ENCODE measurements at places on chromosomes 3 and 15.

GRCh38 chr3:113638910-113639309, 57.5 kb downstream of the USF3 start:
- no peak for DNase-seq

DNA sequence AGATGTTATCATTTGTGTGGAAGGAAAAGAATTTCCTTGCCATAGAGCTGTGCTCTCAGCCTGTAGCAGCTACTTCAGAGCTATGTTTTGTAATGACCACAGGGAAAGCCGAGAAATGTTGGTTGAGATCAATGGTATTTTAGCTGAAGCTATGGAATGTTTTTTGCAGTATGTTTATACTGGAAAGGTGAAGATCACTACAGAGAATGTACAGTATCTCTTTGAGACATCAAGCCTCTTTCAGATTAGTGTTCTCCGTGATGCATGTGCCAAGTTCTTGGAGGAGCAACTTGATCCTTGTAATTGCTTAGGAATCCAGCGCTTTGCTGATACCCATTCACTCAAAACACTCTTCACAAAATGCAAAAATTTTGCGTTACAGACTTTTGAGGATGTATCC, 15.1 kb downstream of the KLHL24 start:
- DNase-seq = no peak

GRCh38 chr3:20403986-20404740, 218.2 kb upstream of the SGO1 start:
- DNase-seq = no peak

GRCh38 chr3:140863580-140864009, 78.0 kb upstream of the SLC25A36 start:
- DNase-seq = peak; percentile 82

DNA sequence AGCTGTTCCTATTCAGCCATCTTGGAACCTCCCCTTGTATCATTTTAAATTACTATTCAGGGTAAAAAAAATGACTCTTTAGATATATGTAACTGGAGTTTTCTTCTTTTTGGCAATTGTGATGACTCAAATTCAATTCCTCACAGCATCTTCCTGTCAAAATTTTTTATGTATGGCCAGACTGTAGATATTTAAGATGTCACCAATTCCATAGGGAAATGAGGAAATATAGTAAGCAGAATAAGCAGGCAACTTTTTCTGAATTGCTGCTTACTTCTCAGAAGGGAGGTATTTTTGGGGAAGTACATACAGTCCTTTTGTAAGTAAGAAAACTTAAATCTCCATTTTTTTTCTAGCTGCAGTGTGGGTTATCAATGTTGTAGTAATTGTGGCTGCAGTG, 28.8 kb downstream of the EAF2 start:
- no peak for DNase-seq

DNA sequence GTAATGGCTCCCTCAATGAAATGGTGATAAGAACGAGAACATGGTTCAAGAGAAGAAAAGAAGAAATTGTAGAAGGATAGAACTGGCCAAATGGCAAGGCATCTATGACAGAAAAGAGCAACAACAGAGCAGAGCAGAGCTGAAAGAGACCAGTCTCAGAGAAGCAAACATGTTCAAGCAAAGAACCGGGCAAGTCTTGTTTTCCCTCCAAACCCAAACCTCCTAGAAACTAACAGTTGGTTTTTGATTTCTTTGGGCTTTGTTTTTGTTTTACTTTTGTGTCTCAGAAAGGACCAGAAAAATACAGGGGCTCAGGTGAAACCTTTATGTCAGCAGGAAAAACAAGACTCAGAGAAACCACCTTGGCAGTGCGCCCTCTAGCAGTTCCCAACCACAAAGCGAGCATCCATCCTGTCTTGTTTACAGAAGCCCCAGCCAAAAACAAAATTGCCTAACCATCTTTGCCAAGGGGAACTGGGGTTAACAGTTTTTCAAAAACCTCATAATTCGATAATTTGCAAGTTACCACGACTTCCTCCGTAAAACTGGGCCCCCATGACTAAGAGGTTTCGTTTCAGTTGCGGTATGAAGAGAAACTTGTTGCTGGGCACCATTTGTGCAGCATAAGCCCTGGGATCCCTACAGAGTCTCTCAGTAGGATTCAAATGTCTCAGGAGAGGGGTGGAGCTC, 159.2 kb upstream of the SLC24A5 start:
- DNase-seq = no peak

DNA sequence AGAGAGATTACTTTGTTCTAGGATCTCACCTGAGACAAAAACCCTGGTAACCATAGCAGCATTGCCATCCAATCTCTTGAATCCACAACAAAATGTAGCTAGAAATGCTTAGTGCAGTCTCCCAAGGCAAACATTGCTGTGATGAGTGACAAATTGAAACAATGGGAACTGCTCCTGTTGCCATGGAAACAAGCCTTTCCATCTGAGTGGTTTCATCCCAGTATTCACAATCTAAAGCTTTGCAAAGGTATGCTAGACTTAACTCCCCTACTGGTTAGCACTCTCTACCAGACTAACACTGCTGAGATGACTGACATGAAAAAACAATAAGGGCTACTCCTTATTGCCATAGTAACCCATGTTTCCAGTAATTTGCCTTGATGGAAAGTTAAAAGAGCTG, 172.6 kb upstream of the CNTN3 start:
- DNase-seq = peak; percentile 76

GRCh38 chr3:176976586-176976985, 220.7 kb downstream of the TBL1XR1 start:
- DNase-seq = no peak

GRCh38 chr3:23867400-23867799, 49.4 kb downstream of the NKIRAS1 start:
- DNase-seq = no peak

DNA sequence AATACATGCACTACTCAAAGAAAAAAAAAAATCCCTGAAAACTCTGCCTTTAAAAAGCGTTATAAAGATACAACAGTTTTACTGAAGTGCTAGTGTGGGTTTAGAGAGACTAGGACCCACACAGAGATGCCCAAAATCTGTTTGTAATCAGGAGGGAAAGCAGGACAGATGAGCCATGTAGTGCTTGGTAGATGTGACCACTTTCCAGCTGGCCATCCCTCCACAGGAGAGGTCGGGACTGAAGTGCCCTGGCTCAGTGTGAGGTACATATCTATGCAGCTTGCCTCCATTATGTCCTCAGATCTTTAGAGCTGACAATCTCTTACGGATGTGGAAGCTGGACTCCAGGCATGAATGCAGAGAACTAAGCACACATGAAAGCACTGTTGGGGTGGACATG, 57.5 kb upstream of the NANOGP8 start:
- no peak for DNase-seq

GRCh38 chr3:11612515-11613188, 31.1 kb downstream of the VGLL4 start:
- DNase-seq = no peak

GRCh38 chr15:56857828-56858227, 60.6 kb upstream of the TCF12 start:
- no peak for DNase-seq

GRCh38 chr3:154979331-154979730, 100.8 kb upstream of the MME start:
- DNase-seq = no peak

DNA sequence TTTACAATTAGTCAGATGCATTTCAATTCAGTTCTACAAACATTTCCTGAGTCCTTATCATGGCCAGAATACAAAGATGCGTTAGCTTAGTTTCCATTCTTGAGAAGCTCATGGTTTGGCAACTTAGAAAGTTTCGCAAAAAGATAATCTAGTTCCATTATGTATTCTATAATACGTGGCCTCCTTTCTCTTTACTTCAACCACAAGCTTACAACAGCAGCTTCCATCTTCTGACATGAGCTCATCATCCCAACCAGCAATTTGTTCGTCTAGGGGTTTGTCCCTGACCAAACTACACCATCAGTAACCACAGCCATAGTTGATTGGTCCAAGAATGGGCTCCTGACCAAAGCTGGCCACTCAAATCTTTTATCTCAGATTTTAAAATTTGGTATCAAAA, 267.6 kb upstream of the TBC1D5 start:
- DNase-seq = no peak

DNA sequence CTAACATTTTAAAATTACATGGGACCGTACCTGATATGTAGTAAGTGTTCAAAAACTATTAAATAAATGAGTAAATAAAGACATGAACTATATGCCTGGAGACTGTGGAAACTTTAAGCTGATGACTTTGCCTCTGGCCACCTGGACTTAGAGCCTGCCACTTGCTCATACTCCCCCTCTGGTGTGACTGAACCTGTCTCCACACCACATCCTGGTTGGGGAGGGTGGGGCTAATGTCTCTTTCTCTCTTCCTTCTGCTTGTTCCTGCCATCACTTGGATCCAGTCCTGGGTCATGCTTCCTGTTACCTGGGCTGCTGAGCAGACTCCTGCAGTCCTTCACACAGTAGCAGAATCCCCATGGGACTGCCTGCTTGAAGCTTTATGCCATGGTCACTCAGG, 8.2 kb upstream of the TMEM158 start:
- DNase-seq = no peak

DNA sequence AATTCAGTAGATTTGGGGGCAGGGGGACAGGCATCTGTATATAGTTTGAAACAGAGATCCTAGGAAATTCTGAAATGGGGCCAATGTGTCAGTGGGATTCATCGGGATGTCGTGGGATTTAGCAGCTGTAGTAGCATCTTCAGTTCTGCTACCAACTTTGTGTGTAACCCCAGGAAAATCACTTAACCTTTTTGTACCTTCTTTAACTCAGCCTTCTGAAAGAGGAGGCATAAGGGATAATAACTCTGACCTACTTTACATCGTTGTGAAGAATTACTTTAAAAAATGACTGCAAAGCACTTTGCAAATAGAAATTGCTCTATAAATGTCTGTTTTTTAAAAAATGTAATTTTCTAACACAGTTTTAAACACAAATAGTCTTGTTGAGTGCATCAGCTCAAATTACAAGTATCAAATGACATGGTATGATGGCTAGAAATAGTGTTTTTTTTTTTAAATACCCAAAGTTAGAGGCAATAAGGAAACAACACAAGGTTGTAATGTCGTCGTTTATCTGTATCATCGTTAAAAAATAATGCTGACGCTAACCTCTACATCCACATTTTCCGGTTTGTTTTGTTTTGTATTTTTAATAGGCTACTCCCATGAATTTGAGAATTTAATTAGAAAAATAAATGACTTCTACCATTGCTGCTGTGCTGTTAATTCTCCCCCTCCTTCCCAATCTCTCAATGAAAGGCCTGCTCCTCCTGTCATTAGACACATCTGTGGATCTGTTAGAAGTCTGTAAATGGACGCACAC, 338.5 kb downstream of the PTPRG start:
- DNase-seq = no peak

GRCh38 chr15:52556524-52557273, 12.1 kb downstream of the ARPP19 start:
- no peak for DNase-seq

DNA sequence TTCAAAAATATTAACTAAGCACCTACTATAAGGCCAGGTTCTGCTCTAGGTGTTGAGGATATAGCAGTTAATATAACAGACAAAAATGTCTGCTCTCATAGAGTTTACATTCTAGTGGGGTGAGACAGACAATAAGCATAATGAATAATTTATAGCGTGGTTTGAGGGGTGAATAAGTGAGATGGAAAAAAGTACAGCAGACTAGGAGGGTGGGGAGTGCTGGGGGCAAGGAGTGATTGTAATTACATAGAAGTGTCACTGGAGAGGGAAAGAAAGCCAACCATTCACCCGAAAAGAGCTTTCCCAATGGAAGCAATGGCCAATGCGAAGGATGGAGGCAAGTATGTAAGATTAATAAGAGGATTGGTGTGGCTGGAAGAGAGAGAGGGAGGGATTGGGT, 552.9 kb upstream of the KCNMB2 start:
- no peak for DNase-seq

GRCh38 chr3:46928282-46928681, 48.3 kb downstream of the CCDC12 start:
- DNase-seq = no peak

DNA sequence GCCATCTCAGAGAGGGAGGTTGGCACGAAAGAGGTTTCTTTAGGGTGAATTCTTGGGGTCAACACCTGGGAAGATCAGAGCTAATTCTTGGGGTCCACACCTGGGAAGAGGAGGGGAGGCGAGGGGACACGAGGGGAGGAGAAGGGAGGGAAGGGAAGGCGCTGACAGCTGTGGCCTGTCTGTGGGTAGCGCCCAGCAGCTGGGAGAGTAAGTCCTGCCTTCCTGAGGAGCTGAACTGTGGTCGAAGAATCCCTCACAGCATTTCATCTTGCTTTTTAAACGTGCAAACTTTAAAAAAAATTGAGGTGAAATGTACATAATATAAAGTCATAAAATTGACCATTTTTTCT, 63.2 kb upstream of the CGNL1 start:
- no peak for DNase-seq

GRCh38 chr15:65767264-65767595, 24.9 kb downstream of the DENND4A start:
- DNase-seq = no peak

- no peak for DNase-seq
Observed at GRCh38 chr15:99916668-99917223, 183.5 kb upstream of the LYSMD4 start.

GRCh38 chr3:181896605-181897004, 184.9 kb downstream of the SOX2 start:
- DNase-seq = no peak

DNA sequence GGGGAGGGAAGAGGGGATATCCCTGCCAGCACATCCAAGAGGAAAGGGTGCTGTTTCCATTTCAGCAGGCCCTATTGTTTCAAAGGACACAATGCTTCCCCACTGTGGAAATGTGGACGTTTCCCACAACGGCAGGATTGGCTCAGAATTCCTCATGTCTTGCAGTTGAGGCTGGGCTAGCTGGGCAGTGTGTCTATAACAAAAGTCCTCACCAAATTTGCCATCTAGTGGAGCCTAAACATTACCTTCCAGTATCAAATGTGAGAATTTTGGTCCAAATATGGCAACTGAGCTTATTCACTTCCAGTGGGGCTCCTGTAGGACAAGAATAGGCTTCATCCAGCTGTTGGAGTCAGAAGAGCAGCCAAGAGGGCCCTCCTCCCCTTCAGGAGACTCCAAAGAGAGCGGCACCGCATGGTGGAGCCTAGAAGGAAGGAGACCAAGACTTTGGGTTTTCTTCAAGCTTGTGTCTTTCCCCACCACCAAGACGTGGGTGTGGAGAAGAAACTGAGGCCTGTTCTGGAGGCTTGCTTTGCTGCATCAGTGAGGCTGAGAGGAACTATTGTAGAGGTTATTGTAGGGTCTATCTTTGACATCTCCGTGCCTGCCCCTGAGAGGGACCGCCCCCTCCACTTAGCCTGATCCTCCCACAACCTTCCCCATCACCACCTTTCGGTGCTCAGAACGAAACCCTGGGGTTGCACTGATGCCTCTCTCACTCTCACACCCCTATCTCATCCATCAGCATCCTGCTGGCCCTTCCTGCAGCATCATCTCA, 45.3 kb upstream of the SLCO2A1 start:
- no peak for DNase-seq

- peak; percentile 92 for DNase-seq
Observed at GRCh38 chr15:65083262-65083701, 6.7 kb downstream of the KBTBD13 start.

- no peak for DNase-seq
Observed at GRCh38 chr3:35597490-35597889, 41.8 kb upstream of the ARPP21 start.
